SK-N-MC (cell line): ENCODE measurements at places on chromosomes 6 and 20.

DNA sequence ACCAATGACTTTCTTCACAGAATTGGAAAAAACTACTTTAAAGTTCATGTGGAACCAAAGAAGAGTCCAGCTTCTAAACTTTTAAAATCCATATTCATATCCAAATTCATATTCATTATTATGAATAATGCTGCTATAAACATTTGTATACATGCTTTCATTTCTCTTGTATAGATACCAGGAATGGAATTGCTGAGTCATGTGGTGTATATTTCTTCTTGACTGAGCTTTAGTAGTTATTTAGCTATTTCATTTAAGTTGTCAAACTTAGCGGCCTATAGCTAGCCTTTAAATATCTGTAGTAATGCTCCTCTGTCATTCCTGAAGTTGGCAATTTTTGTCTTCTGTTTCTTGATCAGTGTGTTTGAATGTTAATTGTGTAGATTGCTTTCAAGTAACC is 19.8 kb upstream of the SMIM28 start:
- DNase-seq = no peak

DNA sequence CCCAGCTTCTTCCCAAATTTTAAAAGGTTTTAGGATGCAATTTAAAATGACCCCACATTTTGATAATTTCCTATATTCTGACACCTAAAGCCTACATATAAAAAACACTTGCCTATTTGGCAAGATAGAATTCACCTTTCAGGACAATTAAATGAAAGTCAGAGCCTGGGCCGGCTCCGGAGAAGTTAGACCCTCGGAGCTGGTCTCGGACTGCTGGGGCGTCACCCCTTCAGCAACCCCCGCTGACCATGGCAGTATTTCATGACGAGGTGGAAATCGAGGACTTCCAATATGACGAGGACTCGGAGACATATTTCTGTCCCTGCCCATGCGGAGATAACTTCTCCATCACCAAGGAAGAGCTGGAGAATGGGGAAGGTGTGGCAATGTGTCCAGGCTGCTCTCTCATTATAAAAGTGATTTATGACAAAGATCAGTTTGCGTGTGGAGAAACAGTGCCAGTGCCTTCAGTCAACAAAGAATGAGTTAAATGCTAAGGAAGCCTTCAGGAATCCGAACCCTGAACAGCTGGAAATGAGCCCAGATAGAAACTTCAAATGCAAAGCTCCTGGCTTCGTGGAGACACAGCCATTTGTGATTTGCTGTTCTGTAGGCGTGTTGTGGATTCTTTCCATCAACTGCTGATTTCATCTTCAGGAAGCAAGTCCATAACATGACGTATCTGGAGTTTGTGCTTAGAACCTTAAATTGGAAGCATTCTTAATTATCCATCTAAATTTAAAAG is 16.0 kb downstream of the TCFL5 start:
- no peak for DNase-seq

DNA sequence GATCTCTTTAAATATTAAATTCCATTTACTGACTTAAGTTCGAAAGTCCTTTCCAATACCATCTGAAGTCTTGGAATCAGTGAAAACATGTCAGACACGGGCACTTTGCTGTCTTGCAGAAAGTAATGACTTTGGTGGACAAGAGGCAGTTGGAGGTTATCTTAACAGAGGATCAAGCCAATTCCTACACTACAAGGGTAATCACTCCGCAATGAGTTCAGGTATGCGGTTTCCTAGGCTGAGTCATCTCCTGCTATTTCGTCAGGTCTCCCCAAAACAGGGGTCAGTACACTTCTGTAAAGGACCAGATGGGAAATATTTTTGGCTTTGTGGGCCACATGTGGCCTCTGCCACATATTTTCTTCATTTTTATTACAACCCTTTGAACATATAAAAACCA is 656.6 kb downstream of the KIF16B start:
- no peak for DNase-seq

DNA sequence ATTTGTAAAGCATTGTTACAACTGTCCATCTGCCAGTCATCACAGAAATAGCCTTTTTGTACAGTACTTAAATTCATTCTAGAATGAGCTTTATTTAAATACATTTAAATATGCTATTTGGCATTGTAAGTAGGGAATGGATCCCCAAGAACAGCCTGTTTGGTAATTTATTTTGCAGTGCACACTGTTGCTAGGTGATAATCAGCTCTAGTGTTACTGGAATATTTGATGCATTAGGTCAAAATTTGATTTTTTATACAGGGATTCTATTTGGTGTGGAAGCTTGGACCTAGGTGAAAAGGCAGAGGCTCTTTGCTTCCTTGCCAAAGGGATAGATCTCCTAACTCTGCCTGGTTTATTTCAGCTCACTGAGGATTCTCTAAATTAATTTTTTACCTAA is 593.7 kb downstream of the EPM2A start:
- DNase-seq = no peak

DNA sequence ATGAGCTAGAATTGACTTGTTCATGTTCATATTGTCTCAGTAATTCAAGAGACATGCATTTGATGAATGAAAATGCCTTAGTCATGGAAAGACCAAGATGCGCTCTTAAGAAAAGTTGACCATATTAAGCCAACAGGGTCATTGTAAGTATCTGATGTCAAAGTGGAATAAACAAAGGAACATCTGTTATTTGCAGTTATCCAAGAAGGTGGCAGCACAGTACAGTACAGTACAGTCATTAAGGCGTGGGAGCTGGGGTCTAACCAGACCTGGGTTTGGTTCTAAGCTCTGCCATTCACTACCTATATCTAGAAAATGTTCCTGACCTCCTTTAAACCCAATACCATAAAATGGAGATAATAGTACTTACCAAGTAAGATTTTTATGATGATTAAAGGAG is 178.1 kb downstream of the BACH2 start:
- no peak for DNase-seq

- no peak for DNase-seq
Observed at GRCh38 chr6:13438126-13438525, 49.3 kb downstream of the GFOD1 start.

GRCh38 chr20:15564981-15565380 is 1008.3 kb downstream of the KIF16B start:
- no peak for DNase-seq

- no peak for DNase-seq
Observed at GRCh38 chr20:29740951-29741593, 1516.4 kb upstream of the DEFB115 start.

DNA sequence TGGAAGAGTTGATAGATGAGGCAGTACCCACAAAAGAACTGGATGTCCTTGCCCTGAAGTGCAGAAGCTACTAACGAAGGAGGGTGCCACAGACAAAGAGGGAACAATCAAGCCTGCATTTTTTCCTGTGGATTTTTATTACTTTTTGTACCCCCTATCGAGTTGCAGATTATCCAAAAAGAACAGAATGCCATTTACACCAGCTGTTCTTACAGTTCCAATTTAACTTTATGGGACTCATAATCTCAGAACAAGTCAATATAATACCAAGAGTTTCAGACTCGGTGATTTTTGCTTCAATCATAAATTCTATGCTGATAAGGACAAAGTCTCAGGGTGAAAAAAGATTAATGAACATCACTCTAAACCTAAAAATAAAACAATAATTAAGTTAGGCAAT is 4.0 kb upstream of the CNKSR3 start:
- DNase-seq = no peak

- no peak for DNase-seq
Observed at GRCh38 chr6:79193971-79194370, 40.5 kb downstream of the HMGN3 start.

DNA sequence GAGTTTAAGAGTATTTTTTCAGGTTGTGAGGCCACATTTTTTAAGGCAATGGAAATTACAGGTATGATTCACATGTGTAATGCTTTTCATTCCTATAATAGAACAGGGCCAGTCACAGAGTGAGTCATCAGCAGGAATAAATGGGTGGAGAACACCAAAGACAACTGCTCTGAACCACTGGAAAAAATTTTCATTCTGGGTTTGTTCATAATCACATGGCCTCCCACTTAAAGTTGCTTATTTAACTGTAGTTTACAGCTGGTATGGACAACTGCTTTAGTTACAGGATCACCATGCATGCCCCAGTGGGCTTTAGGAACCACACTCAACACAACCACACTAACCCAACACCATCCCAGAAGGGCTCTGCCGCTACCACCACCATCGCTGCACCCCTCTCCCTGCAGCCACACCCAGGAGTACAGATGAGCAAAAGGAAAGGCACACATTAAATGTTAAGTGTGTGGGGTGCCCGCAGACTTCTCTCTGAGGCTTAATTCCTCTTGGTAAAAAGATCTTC is 107.0 kb upstream of the DST start:
- no peak for DNase-seq

GRCh38 chr20:10558635-10559187 is 115.1 kb downstream of the JAG1 start:
- no peak for DNase-seq

- DNase-seq = no peak
Observed at GRCh38 chr20:62165762-62166399, 16.9 kb upstream of the MTG2 start.

- DNase-seq = no peak
Observed at GRCh38 chr20:37455659-37456058, 65.4 kb upstream of the NNAT start.

GRCh38 chr6:170099387-170099786 is 191.5 kb downstream of the DLL1 start:
- DNase-seq = no peak

GRCh38 chr6:68689910-68690309 is 54.8 kb downstream of the ADGRB3 start:
- DNase-seq = no peak

GRCh38 chr20:4064144-4064909 is 49.0 kb upstream of the RNF24 start:
- no peak for DNase-seq

DNA sequence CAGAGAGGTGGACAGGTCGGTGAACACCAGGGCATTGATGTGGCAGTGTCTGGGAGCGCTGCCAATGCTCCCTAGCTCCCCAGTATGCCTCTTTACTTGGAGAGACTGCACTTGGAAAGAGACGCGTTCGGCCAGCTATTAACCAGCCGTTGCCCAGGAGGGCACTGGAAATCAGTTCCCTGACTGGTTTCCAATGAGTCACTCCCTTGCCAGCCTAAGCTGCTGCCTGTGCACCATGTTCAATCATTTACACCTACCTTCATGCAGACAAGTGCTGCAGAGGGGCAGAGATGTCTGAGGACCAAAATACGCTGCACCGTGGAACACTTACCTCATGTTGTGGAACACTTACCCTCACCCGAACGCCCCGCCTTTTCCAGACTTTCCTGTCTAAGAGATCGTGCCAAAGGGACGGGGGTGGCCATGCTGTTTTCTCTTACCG is 151.6 kb downstream of the SOBP start:
- no peak for DNase-seq

DNA sequence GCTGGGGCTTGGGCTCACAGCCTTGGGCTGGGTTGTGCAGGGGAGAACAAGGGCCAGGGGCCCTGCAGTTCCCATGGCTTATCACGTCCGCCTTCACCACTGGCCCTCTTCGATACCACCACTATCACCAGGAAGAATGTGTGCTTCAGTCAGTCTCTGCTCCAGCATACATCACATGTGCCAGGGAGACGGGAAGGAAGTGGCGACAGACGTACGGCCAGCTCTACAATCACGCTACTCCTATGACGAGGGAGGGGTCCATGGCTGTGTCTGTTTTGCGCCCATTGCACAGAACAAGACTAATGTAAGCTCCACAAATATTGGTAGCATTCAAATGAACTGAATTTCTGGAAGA is 72.1 kb downstream of the TRAM2 start:
- no peak for DNase-seq

DNA sequence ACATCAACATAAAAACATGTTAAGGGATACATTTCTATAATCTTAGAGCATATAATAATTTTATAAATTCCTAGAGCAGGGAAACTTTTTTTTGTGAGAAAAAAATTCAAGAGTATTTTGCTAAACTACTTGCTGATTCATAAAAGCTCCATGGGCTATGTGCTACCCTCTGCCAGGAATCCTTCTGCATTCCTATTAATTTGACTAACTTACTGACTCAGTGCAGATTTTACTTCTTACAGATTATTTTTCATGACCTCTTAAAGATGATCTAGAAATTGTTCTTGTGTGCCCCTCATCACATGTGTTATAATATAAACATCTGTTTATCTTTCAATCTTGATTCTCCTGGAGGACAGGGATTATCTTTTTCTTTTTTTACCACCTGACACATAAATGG is 5.7 kb downstream of the VTA1 start:
- DNase-seq = no peak

- DNase-seq = no peak
Observed at GRCh38 chr6:122114717-122115116, 284.7 kb upstream of the HSF2 start.

GRCh38 chr6:27667016-27667656 is 194.2 kb upstream of the ZNF184 start:
- no peak for DNase-seq

GRCh38 chr6:43695967-43696291 is 8.3 kb upstream of the MRPS18A start:
- no peak for DNase-seq

DNA sequence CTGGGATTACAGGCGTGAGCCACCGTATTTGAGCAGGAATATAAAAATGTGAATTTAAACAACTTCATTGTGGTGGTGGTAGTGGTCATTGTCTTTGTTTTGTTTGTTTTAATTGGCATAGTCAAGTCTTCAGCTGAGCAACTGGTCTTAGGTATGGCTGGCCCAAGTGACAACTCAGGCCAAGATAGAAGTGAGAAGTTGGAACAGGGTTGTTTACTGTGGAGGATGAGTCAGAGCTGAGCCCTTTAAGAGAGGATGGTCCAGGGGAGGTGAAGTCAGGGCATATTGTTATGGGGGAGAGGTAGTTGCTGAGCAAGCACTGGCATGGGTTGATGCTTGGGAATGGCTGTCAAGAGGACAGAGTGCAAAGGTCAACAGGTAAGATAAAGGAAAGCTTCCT is 308.2 kb downstream of the FARS2 start:
- no peak for DNase-seq

DNA sequence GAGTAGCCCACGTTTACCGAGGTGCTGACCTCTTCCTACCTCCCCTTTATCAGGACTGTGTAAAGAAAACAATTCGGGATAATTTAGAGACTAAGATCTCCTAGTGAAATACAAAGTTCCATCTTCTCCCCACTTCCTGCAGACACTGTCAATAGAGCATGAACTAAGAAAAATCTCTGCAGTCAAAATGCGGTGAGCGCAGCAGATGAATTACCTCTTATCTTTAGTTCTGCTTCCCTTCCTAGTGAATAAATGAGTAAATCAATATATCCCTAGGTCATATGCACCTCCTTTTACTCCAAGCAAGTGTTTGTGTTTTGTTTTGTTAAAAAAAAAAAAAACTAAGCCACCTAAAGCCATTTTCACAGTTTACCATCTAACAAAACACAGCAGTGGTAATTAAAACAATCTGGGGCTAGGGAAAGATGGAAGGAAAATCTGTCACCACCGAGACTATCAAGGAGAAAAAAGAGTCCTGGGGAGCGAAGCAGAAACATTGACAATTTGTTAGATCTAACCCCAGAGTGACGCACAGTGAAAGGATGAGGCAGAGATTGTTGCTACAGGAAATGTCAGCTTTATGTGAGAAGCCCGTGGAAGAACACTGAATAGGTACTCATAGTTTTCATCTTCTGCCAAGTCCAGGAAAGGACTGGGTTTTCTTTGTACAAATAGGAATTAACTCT is 159.4 kb upstream of the SPTLC3 start:
- DNase-seq = no peak
